ENCODE measurements at places on chromosomes 4 and X.

GRCh38 chr4:47374477-47374876 lies 89.0 kb downstream of the COMMD8 start:
- no peak for DNase-seq

DNA sequence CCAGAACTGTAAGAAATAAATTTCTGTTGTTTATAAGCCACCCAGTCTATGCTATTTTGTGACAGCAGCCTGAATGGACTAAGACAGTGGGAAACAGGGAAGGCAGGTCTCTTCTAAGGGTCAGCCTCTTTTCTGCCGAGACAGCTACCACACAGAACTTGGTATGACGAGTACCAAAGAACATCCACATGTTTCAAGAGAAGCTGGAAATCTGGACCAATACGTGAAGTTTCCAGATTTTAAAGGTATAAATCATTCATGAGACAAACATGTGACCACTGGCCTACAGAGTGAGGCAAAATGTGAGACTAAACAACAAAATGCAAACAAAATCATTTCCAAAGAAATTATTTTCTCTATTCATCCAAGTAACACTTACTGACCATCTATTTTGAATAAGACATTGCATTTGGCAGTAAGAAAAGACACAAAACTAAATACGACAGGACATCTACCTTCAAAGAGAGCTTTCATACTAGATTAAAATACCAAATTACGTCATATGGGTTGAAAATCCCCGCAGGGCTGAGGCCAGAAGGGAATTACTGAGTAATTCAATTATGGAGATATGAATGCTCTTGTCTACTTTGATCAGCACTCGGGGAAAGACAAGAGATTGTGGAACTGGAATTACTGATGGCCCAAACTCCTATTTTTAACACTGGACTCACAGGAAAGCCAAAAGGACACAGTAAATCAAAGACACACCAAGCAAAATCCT lies 7.2 kb downstream of the SCARB2 start:
- no peak for DNase-seq

GRCh38 chr4:149409555-149409962 lies 406.1 kb downstream of the IQCM start:
- no peak for DNase-seq

- no peak for DNase-seq
Observed at GRCh38 chr4:58649226-58649625, 1539.0 kb upstream of the IGFBP7 start.

GRCh38 chr4:165625281-165625680 lies 246.5 kb downstream of the CPE start:
- no peak for DNase-seq

DNA sequence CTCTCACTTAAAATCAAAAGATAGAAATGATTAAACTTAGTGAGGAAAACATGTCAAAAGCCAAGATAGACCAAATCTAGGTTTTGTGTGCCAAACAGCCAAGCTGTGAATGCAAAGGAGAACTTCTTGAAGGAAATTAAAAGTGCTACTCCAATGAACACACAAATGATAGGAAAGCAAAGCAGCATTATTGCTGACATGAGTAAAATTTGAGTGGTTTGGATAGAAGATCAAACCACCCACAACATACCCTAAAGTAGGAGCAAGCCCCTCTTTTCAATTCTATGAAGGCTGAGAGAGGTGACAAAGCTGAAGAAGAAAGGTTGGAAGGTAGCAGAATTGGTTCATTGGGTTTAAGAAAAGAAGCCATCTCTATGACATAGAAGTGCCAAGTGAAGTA lies 56.8 kb downstream of the SLC39A8 start:
- no peak for DNase-seq
